Neural progenitor cell (in vitro differentiated cells): ENCODE measurements at places on chromosomes 7 and 10. TPM values are rescaled to one million over a fixed set of nuclear protein-coding genes. Genes with fewer than 3 reads are reported as not detected.

Gene KIAA1217
- 13.1 and 14.6 TPM in 2 replicates for total RNA-seq

- H3K36me3 ChIP-seq, result no peaks in the 10 kb centered on the region
- no peak overlapping the region for H3K4me3 ChIP-seq
- peaks cover 12% of the 10 kb centered on the region for H3K4me1 ChIP-seq
- DNase-seq, result no peak
- H3K27me3 ChIP-seq, result no peaks in the 10 kb centered on the region
These were observed 59.3 kb upstream of the SDK1 start for GRCh38 chr7:3241686-3242258.

Gene C10orf71
- total RNA-seq, result not detected in 2 replicates

Gene GHRHR
- total RNA-seq, result not detected in 2 replicates

DNA sequence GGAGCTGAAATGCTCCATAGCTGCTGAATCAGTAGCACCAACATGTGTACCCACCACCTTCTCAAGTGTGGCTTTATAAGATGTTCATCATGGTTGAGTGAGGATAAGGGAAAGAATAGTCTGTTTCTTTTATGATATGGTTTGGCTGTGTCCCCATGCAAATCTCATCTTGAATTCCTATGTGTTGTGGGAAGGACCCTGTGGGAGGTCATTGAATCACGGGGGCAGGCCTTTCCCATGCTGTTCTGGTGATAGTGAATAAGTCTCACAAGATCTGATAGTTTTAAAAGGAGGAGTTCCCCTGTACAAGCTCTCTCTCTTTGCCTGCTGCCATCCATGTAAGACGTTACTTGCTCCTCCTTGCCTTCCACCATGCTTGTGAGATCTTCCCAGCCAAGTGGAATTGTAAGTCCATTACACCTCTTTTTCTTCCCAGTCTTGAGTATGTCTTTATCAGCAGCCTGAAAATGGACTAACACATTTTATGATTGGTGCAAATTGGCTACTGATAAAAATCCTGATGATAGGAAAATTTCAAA lies 799.9 kb downstream of the TNS3 start:
- no peaks in the 10 kb centered on the region for H3K36me3 ChIP-seq
- no peaks in the 10 kb centered on the region for H3K4me1 ChIP-seq
- no peaks in the 10 kb centered on the region for H3K27me3 ChIP-seq
- no peak overlapping the region for H3K27ac ChIP-seq

DNA sequence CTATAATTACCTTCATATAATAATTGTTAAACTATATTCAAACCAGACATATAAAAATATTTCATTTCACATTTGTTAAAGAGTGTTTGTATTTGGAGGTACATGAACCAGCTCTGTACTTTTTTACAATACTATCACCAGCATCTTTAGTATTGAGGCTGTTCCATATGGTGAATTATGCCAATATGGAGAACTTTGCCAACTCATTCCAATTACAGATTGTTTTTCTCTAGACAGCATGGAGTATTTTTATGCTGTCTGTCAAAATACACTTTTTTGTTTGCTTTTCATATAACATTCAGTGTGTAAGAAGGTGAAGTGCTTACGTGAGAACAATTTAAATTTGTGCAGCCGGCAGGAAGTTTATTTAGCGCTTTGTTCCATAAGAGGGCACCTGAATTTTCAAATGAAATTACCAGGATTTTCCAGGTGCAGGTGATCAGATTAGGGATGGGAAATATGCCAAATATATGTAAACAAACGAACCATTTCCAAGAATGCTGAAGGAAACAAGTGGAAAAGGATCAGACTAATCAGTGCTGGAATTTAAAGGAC lies 54.9 kb downstream of the SEMA3E start:
- no peak overlapping the region for H3K4me3 ChIP-seq
- H3K27me3 ChIP-seq, result no peaks in the 10 kb centered on the region
- no peaks in the 10 kb centered on the region for H3K36me3 ChIP-seq
- H3K27ac ChIP-seq, result no peak overlapping the region
- DNase-seq, result no peak

DNA sequence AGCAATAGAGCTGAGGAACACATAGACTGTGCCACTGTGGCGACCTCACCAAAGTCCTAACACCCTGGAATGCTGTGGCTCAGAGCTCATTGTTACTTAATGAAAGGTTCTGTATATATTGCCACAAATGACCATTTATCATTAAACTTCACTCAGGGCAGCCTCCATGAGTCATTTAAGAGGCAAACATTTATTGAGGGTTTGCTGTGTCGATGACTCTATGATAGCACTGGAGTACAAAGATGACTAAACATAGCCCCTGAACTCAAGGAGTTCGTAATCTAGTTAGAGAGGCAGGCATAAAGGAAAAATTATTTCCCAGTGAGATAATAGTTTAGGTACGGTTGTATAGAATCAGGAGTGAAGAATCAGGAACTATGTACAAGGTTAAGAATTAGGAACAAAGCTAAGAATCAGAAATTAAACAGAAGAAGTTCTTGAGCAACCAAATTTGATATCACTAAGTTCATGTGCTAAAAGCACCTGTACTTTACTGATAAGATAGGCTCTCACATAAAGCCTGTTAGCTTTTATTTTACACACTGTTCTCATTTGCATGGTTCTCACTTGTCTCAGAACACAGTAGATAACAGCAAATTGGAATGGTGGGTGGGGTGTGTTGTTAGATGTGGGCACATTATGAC lies 7.9 kb downstream of the ENTPD7 start:
- DNase-seq, result no peak
- H3K4me3 ChIP-seq, result no peak overlapping the region
- H3K36me3 ChIP-seq, result no peaks in the 10 kb centered on the region

- no peak overlapping the region for H3K4me3 ChIP-seq
- peaks cover 3% of the 10 kb centered on the region for H3K36me3 ChIP-seq
- H3K27me3 ChIP-seq, result no peaks in the 10 kb centered on the region
- H3K4me1 ChIP-seq, result peaks cover 2% of the 10 kb centered on the region
- DNase-seq, result no peak
These were observed 25.7 kb downstream of the DAGLB start for GRCh38 chr7:6422095-6422494.

Gene PKD2L1
- total RNA-seq, result not detected in 2 replicates

Gene PRXL2A
- 81.4 and 107 TPM in 2 replicates for total RNA-seq

DNA sequence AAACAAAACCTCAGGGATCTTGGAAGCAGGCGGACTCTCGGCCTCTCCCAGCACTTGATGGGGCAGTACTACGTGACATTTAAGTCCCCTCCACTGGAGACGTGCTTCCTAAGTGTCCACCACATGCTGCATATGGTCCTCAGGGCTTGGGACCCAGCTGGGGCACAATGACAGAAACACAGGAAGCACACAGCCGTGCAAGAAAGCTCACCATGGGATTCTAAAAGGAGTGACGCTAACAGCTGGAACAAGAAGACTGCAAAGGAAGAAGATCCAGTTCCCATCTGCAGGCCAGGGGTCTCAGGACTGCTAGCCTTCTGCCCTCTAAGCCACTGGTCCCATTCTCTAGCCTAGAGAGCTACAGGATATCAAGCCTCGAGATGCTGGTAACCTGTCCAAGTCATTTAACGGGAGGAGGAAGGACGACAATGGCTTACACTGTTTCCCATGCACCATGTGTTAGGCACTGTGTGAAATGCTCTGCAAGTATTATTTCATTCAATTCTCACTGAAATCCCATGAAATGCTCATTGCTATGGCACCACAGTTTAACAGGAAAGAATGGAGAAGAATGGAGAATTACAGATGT lies 61.1 kb downstream of the KCNMA1 start:
- no peaks in the 10 kb centered on the region for H3K36me3 ChIP-seq
- no peaks in the 10 kb centered on the region for H3K27me3 ChIP-seq
- no peak for DNase-seq
- no peak overlapping the region for H3K4me3 ChIP-seq

GRCh38 chr7:92832534-92833023 lies 3.8 kb downstream of the CDK6 start:
- no peak overlapping the region for H3K27ac ChIP-seq
- H3K27me3 ChIP-seq, result peaks cover 55% of the 10 kb centered on the region
- peak overlapping the region; percentile 67 for H3K4me3 ChIP-seq
- peaks cover 6% of the 10 kb centered on the region for H3K4me1 ChIP-seq

Gene CPA2
- total RNA-seq, result 0.65 and 0.82 TPM in 2 replicates

GRCh38 chr10:103423748-103424147 lies 27.3 kb downstream of the PDCD11 start:
- no peak overlapping the region for H3K4me3 ChIP-seq
- no peak for DNase-seq
- H3K4me1 ChIP-seq, result no peaks in the 10 kb centered on the region
- no peak overlapping the region for H3K27ac ChIP-seq
